ENCODE measurements at places on chromosomes 11 and 22.

- no peak for DNase-seq
Measured at GRCh38 chr11:113951537-113951936, 23.4 kb upstream of the HTR3A start.

DNA sequence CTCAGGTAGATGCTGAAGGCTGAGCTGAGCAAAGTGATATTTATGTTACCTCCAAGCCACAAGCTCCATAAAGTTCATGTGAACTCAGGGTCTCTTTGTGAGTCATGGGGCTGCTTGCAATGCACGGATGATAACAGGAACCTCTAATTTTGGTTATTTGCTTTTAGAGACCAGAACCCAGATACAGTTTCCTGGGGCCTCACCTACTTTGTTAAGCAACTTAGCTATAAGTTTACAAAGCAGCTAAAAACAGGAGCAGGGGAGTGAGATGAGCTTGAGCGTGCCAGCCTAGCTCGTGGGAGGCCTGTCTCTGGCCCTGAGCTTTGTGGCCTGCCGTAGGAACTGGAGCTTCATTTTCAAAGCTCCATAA is 29.2 kb downstream of the SREBF2 start:
- DNase-seq, result peak; percentile 51

- no peak for DNase-seq
Measured at GRCh38 chr11:119832202-119832935, 103.4 kb upstream of the NECTIN1 start.

DNA sequence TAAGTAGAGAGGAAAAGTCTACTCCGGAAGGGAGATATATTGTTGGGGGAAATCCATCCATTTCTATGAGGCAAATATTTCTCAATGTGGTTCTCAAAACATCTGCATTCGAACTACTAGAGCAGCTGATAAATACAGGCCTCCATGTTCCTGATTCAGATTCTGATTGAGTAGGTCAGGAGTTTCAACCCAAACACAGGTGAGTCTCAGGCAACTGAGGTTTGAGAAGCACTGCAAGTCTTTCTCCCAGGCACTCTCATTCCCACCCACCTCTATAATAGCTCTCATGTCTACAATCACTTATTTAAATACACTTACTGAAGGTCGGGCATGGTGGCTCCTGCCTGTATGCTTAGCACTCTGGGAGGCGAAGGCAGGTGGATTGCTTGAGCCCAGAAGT is 14.7 kb upstream of the ASPHD2 start:
- DNase-seq, result no peak

GRCh38 chr22:30169002-30169401 is 77.6 kb downstream of the LIF start:
- DNase-seq, result no peak

DNA sequence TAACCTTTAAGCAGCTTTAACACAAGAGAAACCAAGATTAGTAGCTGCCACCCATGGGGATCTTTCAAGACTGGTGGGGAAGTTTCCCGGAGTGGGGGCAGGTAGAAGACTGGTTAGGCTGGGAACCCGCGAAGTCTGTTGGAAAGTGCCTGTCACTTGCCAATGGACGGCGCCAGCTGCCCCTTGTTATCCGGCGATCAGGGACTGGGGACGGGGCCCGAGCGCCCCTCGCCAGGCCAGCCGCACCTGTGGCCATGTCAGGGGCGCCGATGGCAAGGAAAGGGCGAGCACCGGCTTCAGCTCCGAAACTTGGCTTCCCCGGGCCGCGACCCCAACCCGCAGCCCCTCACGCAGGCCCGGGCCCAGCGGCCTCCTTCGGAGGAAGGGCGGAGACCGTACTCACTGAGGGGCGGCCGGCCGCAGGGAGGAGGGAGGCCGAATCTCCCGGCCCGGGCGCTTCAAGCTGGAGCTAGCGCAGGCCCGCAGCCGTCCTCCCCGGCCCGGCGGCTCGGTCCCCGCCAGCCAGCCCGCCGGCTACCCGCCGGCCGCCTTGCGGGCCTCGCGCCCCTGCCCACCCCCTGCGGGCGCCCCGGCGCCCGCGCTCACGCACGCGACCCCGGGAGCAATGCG is 539 bp downstream of the EIF4ENIF1 start:
- peak; percentile 26 for DNase-seq

GRCh38 chr11:91978747-91979146 is 245.9 kb upstream of the FAT3 start:
- DNase-seq, result no peak

GRCh38 chr11:125621995-125622394 is 3.0 kb upstream of the CHEK1 start:
- no peak for DNase-seq

- no peak for DNase-seq
Measured at GRCh38 chr11:94144216-94144615, 15.6 kb downstream of the PANX1 start.

DNA sequence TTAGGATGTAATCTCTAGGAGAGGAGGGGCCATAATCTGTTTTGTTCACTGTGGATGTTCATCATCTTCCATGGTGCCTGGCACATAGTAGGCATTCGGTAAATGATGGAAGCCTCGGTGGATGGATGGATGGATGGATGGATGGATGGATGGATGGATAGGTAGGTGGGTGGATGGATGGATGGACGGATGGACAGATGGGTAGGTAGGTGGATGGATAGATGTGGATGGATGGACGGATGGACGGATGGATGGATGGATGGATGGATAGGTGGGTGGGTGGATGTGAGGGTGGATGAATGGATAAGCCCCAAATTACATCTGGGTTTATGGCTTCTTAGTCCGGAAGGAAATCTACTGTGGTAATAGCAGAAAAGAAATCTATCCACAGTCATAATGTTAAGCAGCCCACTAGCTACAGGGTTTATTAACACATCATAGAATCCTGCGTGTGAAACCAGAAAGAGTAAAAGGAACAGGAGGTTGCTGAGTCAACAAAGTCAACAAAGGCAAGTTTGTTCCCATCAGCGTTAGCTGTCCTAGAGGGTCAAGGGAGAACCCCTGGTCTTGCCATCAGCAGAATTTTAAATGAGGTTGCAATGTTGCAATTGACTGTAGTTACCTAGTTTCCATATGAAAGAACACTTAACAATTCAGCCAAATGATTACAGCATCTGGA is 82.8 kb downstream of the C11orf91 start:
- DNase-seq, result no peak

Data from activated naive CD4-positive, alpha-beta T cell treated with anti-CD3 and anti-CD28 coated beads, Interleukin-2, amount 50 U/mL, for 16 hours (primary cell).